Pulmonary artery endothelial cell (primary cell): ENCODE measurements at places on chromosomes 13 and 19. TPM values are rescaled to one million over a fixed set of nuclear protein-coding genes. Genes with fewer than 3 reads are reported as not detected.
A peak's percentile ranks its signal among the peaks of the same experiment; 100 is the strongest.

Gene NPAS1
- 0.20 TPM in 1 of 2 replicates, not detected in the other for total RNA-seq

DNA sequence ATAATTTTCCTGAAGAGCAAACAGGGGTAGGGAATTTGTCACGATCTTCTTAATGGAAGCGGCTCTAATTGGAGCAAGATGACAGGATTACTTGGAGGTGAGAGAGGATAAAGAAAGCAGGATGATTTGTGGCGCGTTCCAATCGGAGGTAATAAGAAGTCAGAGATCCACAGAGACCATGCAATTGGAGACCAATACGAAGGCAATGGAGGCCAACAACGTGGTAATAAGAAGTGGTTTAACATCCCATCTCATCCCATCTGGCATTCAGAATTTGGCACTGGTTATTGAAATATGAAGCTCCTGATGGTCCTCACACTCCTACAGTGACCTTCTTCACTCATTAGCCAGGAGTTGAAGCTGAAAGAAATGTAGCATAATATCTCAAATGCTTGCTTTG, 130.6 kb downstream of the DLEU7 start:
- DNase-seq = no peak

GRCh38 chr19:51195316-51195586, 29.6 kb upstream of the CD33 start:
- no peak for DNase-seq

Gene LRRC4B
- 0.07 TPM in 1 of 2 replicates, not detected in the other for total RNA-seq

DNA sequence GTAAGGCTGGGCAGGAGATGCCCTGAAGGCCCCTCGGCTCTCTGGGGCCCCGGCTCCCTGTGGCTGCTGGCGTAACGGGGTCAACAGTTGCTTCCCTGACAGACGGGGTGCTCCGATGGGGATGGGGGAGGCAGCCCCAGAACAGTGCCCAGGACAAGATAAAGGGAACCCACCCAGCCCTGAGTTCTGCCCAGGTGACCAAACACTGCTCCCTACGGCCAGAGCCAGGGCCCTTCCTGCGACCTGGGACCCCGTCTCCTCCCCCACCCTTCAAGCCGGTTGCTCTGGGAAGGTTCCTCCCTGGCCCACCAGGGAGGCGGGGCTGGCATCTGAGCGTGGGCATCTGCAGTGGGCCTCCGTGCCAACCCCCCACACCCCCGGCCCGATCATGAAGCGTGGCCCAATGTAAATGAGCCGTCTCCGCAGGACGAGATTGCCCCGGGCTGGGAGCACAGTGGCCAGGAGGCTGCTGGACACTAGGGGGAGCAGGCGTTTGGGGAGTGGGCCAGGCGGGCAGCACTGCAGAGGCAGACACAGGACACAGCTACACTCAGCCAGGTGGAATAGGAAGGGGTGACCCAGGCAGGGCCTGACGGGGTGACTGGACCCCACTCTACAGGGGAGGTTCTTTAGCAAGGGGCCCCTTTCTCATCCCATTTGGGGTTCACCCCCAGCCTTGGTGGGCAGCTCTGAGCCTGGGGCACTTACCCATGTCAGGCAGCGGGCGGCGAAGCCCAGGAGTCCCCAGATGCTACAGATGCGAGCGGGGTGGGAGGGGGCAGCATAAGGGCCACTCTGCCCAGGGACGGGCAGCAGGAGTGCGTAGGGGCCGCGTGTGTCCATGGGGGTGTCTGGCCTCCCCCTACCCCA, 1.2 kb upstream of the NKPD1 start:
- DNase-seq = no peak

DNA sequence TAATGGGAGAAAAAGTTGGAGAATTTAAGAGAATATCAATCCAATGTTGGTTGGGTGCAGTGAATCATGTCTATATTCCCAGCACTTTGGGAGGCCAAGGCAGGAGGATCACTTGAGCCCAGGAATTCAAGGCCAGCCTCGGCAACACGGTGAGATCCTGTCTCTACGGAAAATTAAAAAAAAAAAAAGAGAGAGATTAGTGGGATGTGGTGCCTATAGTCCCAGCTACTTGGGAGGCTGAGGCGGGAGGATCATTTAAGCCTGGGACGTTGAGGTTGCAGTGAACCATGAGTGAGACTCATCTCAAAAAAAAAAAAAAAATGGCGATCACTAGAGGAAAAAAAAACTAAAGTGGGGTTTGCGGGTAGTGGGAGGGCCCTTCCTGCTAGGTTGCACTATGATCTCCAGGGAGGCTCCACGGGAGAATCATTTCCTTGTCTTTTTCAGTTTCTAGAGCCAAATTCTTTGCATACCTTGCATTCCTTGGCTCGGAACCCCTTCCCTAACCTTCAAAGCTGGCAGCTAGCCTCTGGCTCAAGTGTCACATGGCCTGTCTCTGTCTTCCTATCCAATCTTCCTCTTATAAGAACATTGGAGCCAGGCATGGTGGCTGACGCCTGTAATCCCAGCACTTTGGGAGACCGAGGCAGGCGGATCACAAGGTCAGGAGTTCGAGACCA, 5.8 kb upstream of the ERCC2 start:
- DNase-seq = peak; percentile 91
